K562 (cell line): ENCODE measurements at places on chromosomes 13 and 19. TPM values are rescaled to one million over a fixed set of nuclear protein-coding genes. Genes with fewer than 3 reads are reported as not detected.

- DNase-seq = no peak
Observed at GRCh38 chr19:3513229-3514140, 7.4 kb downstream of the FZR1 start.

DNA sequence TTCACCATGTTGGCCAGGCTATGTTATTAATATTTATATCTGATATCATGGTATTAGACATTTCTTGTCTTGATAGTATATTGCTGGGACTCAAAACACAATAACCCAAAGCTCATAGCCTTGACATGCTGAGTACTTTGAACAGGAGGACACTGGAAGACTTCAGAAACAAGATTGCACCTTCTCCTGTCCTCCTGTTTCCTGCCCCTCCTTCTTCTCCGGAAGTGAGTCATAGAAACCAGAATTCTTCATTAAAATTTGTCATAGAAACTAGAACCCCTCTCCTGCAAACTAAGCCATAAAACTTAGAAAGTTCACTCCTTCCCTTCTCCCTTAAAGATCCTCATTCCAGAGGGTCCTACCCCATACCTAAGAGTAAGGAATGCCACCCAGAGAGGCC is 400.2 kb downstream of the SLITRK5 start:
- no peak for DNase-seq

DNA sequence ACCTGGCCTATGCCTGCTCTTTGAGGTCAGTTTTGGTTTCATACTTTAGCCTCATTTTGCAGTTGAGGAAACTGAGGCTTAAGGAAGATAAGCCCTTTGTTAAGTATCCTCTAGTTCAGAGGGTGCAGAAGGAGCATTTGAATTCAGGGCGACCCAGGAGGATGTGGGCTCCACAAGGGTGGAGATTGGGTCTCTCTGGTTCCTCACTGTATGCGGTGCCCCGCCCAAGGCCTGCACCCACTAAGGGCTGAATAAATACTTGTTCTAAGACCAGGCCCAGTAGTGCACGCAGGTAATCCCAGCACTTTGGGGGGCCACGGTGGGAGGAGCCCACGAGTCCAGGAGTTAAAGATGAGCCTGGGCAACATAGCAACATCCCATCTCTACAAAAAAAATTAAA is 768 bp upstream of the SLC44A2 start:
- no peak for DNase-seq

GRCh38 chr13:86383561-86383960 is 584.3 kb upstream of the SLITRK6 start:
- DNase-seq = no peak

DNA sequence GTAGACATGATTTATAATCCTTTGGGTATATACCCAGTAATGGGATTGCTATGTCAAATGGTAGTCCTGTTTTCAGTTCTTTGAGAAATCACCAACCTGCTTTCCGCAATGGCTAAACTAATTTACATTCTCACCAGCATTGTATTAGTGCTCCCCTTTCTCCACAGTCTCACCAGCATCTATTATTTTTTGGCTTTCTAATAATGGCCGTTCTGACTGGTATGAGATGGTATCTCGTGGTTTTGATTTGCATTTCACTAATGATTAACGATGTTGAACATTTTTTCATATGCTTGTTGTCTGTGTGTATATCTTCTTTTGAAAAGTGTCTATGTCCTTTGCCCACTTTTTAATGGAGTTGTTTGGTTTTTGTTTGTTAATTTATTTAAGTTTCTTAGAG is 165.1 kb downstream of the PDS5B start:
- no peak for DNase-seq

GRCh38 chr19:14525729-14526128 is 3.7 kb upstream of the TECR start:
- DNase-seq = no peak

GRCh38 chr19:409516-410242 is 732 bp upstream of the C2CD4C start:
- DNase-seq = no peak

- no peak for DNase-seq
Observed at GRCh38 chr19:1244693-1245451, 3.3 kb downstream of the ATP5F1D start.

DNA sequence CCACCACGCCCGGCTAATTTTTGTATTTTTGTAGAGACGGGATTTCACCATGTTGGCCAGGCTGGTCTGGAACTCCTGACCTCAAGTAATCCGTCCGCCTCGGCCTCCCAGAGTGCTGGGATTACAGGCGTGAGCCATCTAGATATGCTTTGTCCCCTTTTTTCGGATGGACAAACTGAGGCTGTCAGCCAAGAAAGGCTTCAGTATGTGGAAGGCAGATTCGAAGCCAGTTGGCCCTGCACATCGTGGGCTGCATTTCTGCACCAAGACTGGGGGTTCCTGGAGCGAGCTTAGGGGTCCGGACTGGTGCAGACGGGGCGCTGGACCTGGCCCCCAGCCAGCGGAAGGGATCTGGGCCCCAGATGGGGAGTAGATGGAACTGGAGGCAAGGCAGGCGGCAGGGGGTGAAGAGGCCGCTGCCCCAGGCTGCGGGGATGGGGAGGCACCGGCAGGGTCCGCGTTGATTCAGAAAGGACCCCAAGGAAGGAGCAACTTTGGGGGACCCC is 9.7 kb upstream of the JUND start:
- DNase-seq = no peak

DNA sequence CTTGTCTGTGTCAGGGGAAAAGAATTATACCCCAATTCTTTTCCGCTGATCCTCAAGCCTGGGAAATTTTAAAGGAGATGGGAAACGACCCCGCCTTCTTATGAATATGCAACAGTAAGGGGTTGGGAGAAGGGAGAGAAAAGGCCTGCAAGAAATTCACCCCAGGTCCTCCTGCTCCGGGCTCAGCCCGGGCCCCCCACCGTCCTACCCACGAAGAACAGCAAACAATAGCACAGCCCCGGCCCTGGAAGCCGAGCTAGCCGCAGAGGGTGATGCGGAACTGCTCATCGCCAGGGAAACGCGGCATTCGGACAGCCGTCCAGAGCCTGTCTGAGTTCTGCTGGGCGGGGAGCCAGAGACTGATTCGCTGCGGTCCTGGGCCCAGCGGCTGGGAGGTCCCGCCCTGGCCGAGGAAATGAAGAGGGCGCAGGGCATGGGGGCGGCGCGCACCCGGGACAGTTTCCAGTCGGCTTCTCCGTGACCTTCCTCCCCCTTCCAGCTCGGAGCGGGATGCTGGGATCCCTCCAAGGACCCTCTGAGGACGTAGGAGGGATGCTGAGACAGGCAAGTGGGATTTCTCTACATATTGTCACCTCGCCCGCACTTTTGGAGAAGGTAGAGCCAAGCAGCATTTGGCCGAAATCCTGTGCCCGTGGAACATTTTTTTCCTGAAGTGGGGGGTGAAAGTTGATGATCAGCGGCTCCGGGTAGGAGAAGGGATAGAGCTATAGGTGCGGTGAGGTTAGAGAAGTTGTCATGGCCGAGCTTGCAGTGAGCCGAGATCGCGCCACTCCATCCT is 82.3 kb upstream of the C1QTNF9B start:
- DNase-seq = no peak

DNA sequence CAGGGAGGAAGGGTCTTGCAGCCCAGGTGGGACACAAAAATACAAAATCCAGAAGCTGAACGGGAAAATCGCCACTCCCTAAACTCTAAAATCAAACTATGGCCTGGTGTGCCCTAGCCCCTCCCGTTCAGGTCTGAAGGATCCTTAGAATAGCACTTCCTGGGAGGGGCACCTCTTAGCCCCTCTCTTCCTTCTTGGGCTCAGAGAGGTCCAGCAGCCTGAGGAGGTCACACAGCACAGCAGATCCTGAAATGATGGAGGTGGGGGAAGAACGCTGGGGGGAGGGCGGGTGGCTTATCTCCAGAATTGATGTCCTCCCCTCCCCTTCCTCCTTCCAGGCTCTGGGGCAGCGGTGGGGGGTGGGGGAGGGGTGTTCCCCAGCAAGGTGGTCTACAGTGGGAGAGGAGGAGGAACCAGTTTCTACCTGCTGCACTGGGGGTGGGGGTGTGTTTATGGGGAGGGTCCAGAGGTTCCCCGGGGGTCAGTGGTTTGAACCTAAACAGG is 1.9 kb downstream of the DIRAS1 start:
- DNase-seq = peak; percentile 38

DNA sequence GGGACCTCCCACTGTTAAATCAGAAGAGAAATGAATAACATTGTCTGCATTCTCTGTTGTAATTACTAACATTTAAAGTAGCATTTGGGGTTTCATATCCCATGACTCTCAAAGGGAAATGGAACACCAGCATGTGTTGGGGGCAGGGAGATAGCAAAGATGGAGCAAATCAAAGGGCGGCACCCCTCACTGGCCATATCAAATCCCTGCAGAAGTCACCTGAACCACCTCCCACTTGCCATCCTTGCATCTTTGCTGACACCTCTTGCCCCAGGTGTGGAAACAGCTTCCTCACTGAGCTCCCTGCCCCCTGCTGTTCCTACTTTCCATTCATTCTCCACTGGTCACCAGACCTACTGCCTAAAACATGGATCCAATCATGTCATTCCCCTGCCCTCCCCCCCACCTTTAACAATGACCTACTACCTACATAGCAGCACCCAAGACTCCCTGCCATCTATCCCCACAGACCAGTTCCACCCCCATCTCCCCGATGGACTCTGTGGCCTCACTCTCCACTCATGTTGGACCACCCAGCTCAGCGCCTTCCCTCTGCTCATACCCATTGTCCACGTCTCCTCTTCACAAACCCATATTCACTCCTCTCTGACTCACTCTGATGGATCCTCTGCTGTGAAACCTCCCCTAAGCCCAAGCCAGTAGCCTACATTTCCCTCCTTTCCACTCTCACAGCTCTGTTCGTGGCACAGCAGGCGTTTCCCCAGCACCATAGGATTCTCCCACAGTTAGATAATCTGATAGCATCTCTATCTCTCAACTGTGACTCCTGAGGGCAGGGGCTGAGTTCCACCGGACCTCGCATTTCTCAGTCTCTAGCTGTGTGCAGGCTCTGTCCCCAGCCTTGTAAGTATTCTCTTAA is 55.9 kb downstream of the DLEU7 start:
- no peak for DNase-seq

- DNase-seq = no peak
Observed at GRCh38 chr13:109090796-109091195, 461.4 kb downstream of the MYO16 start.

- DNase-seq = no peak
Observed at GRCh38 chr19:4588291-4588761, 28.8 kb upstream of the SEMA6B start.

DNA sequence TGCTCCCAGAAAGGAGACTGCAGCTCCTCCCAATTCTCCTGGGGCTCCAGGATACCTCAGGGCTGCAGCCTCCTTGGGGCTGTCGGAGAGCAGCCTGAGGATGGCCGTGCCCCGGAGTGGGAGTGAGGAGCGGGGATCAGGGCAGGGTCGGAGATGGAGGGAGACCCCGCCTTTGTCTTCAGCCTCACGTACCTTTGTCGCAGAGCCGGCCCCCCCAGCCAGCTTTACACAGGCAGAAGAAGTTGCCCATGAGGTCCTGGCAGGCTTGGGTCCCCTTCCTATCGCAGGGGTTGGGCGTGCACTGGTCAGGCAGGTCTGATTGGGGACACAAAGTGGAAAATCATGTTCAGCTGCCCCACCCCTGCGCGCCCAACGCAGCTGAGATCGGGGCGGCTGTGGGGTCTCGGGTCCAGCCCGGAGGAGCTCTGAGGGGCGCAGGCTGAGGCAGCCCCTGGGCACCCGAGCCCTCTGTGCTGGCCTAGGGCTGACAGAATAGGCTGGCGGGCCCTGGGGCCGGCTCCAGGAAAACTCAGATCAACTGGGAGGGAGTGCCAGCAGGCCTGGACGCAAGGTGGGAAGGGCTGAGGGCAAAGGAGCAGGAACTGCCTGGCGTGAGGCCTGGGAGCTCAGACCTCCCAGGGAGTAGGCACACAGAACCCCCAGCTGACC is 24.2 kb downstream of the GAS6 start:
- no peak for DNase-seq

DNA sequence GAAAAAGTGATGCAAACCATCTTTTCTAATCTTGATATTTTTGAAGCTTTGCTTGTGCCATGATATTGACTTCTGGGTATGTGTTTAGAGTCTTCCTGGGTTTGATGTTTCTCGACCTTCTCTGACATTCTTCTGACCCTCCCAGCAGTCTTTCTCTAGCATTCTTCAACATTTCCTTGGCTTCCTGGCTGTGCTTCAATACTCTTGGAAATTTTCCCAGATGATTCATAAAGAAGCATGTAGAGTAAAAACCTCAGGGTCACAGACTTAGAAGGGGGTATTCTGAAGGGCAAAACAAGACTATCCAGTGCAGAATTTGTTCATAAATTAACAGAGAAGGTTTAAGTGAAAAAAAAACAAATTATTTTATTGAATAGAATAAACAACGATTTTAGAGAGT is 946.3 kb upstream of the PCDH9 start:
- DNase-seq = no peak

- DNase-seq = no peak
Observed at GRCh38 chr19:29292153-29292552, 79.2 kb upstream of the UQCRFS1 start.

DNA sequence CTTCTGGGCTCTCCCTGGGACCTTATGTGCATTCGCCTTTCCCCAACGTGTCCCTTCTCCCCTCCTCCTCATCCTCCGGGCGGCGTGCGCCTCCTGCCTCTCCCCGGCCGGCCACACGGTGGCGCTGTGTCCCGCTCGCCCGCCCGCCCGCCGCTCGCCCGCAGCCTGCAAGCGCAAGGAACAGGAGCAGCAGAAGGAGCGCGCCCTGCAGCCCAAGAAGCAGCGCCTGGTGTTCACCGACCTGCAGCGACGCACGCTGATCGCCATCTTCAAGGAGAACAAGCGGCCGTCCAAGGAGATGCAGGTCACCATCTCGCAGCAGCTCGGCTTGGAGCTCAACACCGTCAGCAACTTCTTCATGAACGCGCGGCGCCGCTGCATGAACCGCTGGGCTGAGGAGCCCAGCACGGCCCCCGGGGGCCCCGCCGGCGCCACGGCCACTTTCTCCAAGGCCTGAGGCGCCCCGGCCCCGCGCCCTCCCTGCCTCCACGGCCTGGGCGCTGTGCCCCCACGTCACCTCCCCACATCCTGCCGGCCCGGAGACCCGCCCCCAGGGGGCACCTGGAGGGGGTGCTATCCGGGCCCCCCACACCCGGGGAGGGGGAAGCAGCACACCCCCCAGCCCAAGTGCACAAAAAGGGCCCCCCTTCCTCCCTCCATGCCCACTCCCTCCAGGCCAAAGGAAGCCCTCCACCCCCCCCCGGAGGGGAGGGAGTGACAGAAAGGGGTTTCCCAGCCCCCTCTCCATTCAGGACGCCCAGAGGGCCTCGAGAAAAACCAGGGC is 21.9 kb downstream of the ONECUT3 start:
- peak; percentile 89 for DNase-seq

GRCh38 chr13:41562083-41562482 is 104.7 kb downstream of the RGCC start:
- DNase-seq = no peak

Gene SWSAP1
- 2.5 and 3.0 TPM in 2 replicates for total RNA-seq

Gene ZNF730
- total RNA-seq = 0.64 and 0.81 TPM in 2 replicates

Gene CEACAM8
- total RNA-seq = not detected in 2 replicates

Gene SPACA4
- not detected in 2 replicates for total RNA-seq

Gene FGF9
- total RNA-seq = not detected in 2 replicates

Gene ELSPBP1
- total RNA-seq = not detected in 2 replicates

Gene B3GNT8
- total RNA-seq = 2.9 and 3.4 TPM in 2 replicates

Gene FFAR2
- not detected in 2 replicates for total RNA-seq

Gene HSD17B14
- total RNA-seq = 0.16 TPM in 1 of 2 replicates, not detected in the other

Gene ANGPTL4
- 0.20 and 0.24 TPM in 2 replicates for total RNA-seq

Gene ZNF486
- 0.84 and 1.2 TPM in 2 replicates for total RNA-seq

Gene MEF2B
- total RNA-seq = 0.72 and 1.9 TPM in 2 replicates

Gene CPAMD8
- 1.5 and 2.0 TPM in 2 replicates for total RNA-seq

Gene RUBCNL
- 0.35 and 0.45 TPM in 2 replicates for total RNA-seq

Gene AMER2
- total RNA-seq = not detected in 2 replicates

Gene PINLYP
- total RNA-seq = 1.00 and 2.4 TPM in 2 replicates

Gene LRG1
- total RNA-seq = 11.5 and 11.7 TPM in 2 replicates

Gene EXOC3L2
- total RNA-seq = 15.5 and 19.0 TPM in 2 replicates
